Activated CD4-positive, CD25-positive, alpha-beta regulatory T cell treated with anti-CD3 and anti-CD28 coated beads, Interleukin-2, amount 50 U/mL, for 16 hours (primary cell): ENCODE measurements at places on chromosomes 1 and 21.

DNA sequence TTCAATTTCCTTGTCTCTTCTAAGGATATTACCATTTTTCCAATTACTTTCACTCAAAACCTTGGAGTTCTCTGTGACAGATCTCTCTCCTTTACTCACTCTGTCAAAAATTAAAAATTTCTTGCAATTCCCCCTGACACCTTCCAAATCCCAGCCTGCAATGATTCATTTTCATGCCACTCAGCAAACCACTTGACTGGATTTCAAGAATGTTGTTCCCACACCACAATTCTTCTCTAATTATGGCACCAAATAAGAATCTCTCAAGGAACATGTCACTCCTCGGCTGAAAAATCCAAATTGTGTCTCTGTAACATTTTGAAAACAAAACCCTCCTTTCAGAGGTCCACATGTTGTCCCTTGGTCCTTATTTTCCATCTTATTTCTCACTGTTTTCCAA is 438.9 kb upstream of the ZP4 start:
- DNase-seq: no peak

DNA sequence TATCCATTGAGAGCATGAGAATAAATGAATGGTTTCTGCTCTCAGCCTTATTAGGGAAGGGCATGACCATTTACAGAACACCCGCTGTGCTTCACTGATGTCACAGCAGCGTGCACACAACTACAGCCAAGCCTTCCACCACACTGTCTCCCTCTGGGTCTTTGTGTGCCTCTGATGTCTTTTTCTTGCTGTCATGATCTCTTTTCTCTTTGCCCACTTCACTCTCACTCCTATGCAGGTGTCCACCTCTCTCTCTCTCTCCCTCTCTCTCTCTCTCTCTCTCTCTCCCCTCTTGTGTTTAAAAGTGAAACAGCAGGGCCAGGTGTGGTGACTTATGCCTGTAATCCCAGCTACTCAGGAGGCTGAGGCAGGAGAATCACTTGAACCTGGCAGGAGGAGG is 232.5 kb upstream of the JUN start:
- no peak for DNase-seq

DNA sequence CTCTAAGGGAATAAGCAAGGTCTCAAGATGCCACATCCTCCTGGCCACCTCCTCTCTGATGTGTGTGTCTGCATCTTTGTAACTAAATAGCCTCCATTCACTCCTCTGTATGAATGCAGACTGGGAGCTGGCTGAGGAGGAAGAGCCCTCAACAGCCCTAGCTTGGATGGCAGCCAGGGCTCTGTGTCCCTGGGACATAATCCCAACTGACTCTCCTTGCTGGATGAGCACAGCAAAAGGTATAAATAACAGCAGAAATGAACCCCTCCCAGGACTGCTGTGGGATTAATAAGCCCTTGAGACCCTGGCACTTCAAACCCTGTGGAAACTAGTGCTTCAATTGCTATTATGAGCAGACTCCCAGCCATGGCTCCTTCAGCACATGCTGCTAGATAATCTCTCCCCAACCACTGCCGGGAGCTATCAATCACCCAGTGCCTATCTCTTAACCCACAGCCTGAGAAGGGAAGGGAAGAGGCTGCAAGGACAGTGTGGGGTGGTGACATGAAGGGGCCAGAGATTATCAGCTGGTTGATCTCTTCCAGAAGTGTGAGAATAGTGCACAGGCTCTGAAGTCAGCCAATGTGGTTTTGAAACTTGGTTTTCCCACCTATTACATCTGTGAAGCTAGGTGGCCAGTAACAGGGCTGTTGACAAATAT is 152.2 kb downstream of the TNR start:
- no peak for DNase-seq

- no peak for DNase-seq
Measured at GRCh38 chr1:201914456-201915235, 25.9 kb downstream of the SHISA4 start.

- no peak for DNase-seq
Measured at GRCh38 chr1:56824271-56824670, 5.1 kb upstream of the FYB2 start.

- no peak for DNase-seq
Measured at GRCh38 chr1:172698224-172698623, 39.3 kb downstream of the FASLG start.

GRCh38 chr21:35138665-35139381 is 89.7 kb upstream of the RUNX1 start:
- DNase-seq: peak; percentile 23

- no peak for DNase-seq
Measured at GRCh38 chr1:85386068-85386722, 78.8 kb downstream of the DDAH1 start.

GRCh38 chr1:215543191-215543606 is 23.9 kb upstream of the KCTD3 start:
- DNase-seq: no peak

DNA sequence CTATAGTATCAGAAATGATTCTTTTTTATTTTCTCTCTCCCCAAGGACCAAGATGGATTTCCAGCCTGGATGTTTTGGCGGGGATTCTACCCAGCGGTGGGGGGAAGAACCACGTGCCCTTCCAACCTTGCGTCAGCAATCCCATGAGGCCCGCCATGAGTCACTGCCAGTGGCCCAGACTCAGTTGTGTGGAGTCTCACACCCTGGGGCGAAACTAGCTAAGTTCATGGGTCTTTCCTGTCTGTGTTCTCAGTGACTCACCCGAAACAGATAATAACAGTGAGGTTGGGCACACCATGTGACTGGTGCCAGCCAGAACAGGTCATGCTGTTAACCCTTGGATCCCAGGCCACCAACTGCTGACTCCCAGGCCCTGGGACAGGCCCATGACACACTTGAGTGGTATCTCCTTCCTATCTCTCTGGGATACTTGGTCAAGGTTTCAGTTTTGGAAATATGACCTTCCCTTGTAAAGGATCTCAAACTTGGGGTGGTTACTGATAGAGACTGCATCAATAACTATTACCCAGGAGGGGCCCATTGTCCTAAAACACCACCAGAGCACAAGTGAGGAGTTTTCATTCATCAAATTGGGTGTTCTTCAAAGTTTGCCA is 98.0 kb upstream of the DUSP10 start:
- DNase-seq: peak; percentile 56

DNA sequence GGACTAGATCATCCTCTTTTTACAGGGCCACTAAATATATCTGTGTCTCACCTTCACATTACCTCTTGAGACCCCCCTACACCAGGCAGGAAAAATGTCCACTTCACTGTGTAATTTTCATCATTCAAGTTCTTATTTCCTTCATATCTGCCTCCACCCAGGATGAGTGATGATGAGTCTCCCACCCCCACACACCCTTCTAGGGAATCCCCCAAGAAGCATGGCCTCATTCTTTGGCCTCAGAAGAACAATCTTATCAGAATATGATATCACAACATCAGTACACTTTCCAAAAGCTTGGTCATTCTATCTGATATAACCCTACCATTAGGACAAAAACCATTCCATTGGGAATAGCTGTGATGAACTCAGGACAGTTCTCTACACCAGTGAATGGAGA is 170.3 kb upstream of the DUSP10 start:
- DNase-seq: no peak

- no peak for DNase-seq
Measured at GRCh38 chr1:17586172-17586964, 46.9 kb downstream of the ARHGEF10L start.

- no peak for DNase-seq
Measured at GRCh38 chr1:30721812-30722537, 1.4 kb downstream of the MATN1 start.

DNA sequence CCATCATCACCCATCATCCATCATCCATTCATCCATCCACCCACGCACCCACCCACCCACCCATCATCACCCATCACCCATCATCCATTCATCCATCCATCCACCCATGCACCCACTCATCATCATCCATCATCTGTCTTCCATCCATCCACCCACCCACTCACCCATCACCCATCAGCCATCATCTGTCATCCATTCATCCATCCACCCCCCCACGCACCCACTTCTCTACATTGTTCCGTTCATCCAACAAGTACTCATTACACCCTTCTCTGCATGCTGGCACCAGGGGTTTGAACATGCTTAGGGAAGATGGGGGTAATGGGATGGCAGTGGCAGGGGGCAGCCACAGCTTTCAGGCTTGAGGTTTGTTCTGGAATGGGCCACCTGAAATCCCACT is 82.1 kb downstream of the ADARB1 start:
- DNase-seq: no peak

DNA sequence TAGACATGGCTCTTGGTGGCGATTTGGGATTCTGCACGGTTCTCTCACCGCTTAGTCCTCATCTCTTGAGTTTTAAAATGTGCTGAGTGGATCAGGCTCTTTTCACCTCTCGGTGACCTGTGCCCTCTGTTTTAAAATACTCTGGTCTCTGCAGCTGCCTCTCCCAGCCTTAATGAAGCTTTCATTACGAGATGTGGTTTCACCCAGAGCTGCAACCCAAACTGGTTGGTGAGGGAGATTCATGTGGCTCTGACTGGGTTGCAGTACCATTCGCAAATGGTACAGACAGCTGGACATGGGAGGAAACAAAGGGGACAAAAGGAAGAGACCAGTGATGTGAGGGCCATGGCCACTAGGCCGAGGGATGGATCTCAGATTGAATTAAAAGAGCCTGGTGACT is 258.9 kb downstream of the ASTN1 start:
- DNase-seq: no peak

- no peak for DNase-seq
Measured at GRCh38 chr21:44548381-44548780, 2.9 kb downstream of the KRTAP10-2 start.

- DNase-seq: no peak
Measured at GRCh38 chr1:167693425-167694045, 28.2 kb upstream of the MPZL1 start.

DNA sequence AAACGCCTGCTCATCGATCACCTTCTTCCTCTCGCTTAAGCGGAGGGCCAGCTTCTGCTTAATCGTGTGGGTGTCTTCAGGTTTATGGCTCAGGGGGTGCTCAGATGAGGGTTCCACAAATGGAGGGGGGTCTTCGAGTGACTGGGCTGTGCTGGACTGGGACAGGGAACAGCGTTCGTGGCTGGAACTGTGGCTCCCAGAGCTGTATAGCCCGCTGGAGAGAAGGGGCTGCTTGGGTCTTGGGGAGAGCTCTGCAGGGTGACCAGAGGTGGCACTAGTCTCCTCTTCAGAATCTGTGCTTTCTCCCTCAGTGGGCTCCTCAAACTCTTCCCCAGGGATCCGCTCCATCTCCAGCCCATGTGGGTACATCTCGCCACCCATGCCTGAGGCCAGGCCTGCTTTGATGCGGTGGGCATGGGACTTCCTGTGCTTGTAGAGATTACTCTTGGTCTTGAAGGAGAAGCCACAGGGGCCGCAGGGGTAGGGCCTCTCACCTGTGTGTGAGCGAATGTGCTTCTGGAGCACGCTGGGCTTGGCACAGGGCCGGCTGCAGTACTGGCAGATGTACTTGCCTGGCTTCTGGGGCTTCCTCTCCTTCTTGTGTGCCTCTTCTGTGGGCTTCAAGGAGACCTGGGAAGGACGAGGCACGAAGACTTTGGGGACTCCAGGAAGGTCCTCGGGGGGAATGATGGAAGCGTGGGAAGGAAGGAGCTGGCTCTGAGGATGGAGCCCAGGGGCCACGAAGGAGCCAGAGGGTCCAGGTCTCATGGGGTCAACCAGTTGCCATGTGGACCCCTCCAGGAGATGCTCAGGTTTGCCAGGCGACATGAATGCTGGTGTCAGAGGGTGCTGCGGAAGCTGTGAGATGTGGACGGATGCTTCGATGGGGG is 99.4 kb upstream of the EDN2 start:
- no peak for DNase-seq

- no peak for DNase-seq
Measured at GRCh38 chr1:14120895-14121294, 420.9 kb downstream of the PRDM2 start.

GRCh38 chr1:46030074-46030870 is 102.2 kb downstream of the PIK3R3 start:
- DNase-seq: no peak

GRCh38 chr1:194280463-194280862 is 1094.0 kb upstream of the B3GALT2 start:
- no peak for DNase-seq

GRCh38 chr1:204409836-204410687 is 1.6 kb downstream of the PPP1R15B start:
- DNase-seq: no peak

- no peak for DNase-seq
Measured at GRCh38 chr1:235093013-235093695, 35.5 kb downstream of the TOMM20 start.

GRCh38 chr1:57106296-57106695 is 140.5 kb upstream of the C8B start:
- no peak for DNase-seq

DNA sequence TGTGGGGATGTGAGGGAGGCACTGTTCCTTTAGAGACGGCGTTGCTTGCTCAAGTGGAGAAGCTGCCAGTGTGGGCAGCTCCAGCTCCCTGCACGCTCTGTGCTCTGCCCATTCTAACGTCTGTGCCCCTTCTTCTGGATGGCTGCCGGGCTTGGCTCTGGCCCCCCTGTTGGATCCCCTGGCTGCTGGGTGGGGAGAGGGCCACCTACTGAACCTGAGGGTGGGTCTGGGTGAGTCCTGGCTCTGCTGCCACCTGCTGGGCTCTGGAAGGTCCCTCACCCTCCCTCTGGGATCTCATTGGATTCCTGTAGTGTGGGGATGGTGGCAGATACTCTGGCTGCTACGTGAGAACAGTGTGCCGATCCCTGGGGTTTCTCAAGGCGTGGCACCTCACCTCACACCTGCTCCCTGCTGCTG is 5.0 kb downstream of the PFKL start:
- no peak for DNase-seq

DNA sequence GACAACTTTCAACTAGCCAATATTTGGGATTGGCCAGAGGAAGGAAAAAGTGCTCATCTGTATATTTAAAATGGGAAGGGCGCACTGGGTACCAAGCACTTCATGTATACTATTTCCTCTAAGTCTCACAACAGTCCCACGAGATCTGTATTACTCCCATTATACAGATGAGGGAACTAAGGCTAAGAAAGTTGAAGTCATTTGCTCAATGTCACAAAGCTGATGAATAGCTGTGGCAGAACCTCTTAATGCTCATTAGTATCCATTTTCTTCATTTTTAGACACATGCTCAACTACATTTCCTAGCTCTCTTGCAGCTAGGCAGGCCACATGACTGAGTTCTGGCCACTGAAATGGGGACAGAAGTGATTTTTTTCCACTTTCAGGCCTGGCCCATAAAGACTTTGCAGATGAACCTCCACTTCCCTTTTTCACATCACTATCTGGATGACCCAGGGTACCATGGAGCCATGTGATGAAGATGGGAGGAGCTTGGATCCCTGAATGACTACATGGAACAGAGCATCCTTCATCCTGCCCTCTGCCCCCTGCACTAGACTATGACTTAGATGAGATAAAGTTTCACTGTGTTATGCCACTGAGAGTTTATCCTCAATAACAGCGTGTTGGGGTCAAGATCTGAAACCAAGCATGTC is 31.8 kb downstream of the ATF3 start:
- DNase-seq: no peak

GRCh38 chr1:30123896-30124295 is 599.5 kb downstream of the MATN1 start:
- no peak for DNase-seq
